ENCODE measurements at places on chromosomes 5 and 9.

DNA sequence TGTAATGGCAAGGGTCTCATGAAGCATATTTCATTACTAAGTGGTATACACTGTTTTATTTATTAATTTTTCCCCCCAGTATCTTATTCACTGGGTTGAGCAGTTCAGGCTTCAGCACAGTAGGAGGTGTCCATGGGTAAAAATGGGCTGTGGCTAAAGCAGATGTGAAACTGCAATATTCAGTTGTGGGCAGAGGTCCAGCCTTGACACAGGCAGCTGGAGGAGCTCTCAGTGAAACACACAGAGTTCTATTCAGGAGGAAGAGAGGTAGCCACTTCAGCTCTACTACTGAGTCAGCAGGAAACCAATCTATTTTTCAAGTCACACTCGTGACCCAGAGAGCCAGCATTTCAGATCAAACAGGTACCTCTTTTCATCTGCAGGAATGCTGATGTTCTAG lies 418.3 kb downstream of the CDH10 start:
- no peak for DNase-seq

- no peak for DNase-seq
Measured at GRCh38 chr5:150258130-150258529, 31.4 kb downstream of the CAMK2A start.

DNA sequence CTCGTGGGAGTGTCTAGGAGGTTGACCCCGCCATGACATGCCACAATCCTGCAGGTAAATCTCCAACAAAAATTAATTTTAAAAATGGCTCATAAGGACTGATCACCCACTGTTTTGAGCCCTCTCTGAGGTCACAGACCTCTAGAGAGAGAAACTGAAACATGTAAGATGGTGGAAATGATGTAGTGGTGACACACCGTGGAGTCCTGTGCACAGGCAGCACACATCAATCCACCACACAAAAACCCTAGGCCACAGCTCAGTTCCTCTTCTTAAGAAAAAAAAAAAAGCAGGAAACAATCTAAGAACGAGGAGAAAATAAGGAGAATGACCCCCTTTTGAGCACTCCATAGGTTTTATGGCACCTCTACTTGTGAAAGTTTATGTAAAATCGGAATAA lies 93.8 kb upstream of the FAM120A start:
- no peak for DNase-seq

GRCh38 chr5:167254132-167254531 lies 1037.3 kb upstream of the WWC1 start:
- no peak for DNase-seq

GRCh38 chr9:136944212-136944518 lies 373 bp downstream of the FBXW5 start:
- no peak for DNase-seq

GRCh38 chr9:74577956-74578355 lies 80.8 kb downstream of the RORB start:
- DNase-seq = no peak

- no peak for DNase-seq
Measured at GRCh38 chr5:14411216-14411615, 170.4 kb upstream of the OTULINL start.

DNA sequence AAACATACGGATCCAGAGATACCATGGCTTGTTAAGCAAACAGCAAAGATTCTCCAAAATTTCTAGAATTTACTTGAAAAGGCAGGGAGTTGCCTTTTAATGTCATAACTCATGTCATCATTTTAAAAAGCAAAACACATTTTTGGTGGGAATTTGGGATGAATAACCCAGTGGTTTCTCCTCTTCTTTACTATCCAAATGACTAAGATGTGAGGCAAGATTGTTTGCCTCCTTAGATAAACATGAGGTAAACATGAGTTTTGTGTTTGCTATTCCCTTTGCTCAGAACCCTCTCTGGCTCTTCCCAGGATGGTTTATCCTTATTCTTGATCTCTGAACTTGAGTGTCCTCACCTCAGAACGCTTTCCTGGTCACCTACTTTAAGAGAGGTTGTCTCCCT lies 267.0 kb downstream of the EBF1 start:
- DNase-seq = no peak

DNA sequence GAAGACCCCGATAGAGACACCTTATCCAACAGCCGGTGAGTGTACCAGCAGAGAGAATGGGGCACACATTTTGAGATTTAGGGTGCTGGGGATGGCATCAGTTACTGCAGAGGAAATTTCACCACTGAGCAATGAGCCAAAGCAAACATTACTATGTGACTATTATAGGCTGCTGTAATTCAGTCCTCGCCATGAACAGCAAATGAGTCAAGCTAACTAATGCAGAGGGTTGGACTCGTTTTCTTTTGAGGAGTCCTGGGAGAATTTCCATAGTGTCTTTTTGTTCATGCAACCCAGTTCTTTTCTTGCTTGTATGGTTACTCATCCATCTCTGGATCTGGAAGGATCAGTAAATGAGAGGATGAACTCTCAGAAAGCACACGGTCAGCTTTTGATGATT lies 323.8 kb downstream of the PSAT1 start:
- DNase-seq = no peak

DNA sequence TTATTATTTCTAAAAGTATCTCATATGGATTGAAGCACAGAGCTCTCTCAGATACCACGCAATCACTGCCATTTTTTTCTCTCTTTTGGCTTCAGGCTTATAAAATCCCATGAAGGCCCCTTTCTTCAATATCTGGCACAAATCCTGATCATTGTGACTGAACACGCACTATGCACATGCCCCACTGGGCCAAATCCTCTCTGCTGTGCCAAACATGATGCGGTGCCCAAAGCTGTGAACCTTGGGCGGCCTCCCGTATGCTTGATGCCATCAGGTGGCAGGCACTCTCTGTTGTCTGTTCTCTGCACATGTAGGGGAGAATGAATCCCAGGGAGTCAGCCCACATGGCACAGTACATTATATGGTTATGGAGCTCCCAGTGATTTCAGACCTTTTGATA lies 375.0 kb upstream of the RGMB start:
- no peak for DNase-seq
